CD4-positive, alpha-beta T cell treated with Interleukin-12 subunit alpha and Interleukin-12 subunit beta, for 1 hour (primary cell): ENCODE measurements at places on chromosomes 7 and 10.

DNA sequence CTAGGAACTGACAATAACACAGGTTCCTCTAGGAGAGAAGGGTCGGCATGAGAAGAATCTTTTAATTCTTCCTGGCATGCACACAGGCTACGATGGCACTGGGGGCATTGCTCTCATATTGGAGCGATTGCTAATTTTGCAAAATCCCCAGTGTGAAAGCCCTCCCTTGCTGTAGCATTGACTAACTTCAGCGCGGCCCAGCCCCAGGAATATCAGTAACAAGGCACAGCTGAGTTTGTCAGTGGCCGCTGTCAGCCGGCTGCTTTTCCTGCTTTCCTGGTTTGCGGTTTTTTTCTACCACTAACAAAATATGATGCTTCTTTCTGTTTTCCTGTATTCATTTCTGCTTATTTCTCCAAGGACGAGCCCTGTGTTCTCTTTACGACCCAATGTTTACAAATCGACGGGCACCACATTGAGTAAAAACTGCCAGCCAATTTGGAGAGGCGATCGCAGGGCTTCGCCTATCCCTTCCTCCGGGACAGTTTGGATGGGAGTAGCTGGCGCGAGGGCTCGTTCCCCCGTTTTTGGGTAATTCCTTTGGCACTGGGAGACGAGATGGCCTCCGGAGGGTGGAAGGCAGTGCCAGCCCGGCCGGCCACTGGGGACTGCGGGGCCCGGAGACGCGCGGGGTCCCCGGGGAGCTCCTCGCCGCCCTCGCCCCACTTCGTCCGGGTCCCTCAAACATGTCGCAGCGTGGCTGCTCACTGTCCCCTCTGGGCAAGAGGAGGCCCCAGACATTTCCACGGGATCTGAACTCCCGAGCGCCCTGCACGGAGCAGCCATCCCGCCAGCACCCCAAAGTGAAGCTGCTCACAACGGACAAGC, 967 bp downstream of the ADARB2 start:
- DNase-seq = no peak

- no peak for DNase-seq
Observed at GRCh38 chr7:157009778-157010587, 480 bp downstream of the MNX1 start.

DNA sequence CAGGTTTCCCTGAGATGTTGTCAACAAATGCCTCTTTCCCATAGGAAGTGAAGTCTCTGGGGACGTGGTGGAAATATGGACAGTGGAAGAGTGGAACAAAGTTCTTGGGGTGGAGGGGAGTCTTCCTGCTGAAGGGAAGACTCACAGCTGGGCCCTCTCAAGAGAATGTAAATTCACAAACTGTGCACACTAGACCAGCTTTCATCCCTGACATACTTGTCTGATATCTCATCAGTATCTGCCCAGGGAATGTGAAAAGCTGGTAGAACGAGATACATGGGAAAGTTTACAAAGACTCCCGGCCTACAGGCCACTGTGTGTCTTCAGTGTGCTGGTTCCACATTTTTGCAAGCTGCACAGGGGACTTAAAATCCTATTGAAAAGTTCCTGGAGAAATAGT, 16.7 kb upstream of the CCDC3 start:
- DNase-seq = no peak

DNA sequence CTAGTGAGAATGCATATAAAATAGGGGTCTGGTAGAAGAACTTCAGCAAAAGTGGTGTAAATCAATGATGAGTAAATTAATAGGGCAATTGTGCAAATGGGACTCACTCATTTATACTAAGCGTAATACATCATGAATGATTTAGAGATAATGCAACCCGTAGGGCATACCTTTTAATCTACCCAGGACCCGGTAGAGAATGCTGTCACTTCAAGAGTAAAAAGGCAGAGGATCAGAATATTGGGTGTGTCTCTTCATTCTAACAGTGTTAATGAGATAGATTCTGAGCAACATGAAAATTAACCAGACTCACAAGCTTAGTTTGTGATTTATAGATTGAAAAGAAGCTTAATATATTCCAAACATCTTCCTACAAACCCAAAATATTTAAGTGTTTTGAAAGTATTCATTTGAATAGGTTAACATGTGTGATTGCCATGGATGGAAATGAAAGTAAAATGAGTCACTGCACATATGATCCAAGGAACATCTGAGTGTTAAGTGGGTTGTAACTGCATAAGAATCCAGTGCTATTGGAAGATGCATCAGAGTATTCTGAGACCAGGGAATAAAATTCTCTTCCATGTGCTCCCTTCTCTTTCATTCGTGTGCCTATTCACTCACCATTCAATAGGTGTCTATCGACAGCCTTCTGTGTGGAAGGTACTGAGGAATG, 690.6 kb downstream of the AUTS2 start:
- DNase-seq = no peak

- DNase-seq = no peak
Observed at GRCh38 chr10:59109826-59110225, 66.6 kb upstream of the PHYHIPL start.
